ENCODE measurements at places on chromosomes 5 and 9. TPM values are rescaled to one million over a fixed set of nuclear protein-coding genes. Genes with fewer than 3 reads are reported as not detected.

Gene GSN
- 52.3 TPM for total RNA-seq

Gene PHF24
- 0.35 TPM for total RNA-seq

DNA sequence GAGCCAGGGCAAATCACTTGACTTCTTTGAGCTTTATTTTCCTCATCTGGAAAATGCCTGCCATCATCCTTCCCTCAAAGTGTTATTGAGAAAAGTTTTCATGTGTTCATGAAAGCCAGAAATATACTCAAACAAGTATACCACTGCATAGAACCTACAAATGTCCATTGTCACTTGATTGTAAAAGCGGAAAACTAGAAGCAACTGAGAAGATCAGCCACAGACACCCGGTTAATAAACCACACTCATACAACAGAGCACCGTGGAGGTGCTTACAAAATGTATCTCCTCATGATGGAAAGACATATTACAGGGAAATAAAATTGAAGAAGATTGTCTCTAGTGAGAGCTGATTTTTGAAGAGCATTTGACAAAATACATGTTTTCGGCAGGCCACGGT lies 117.2 kb upstream of the MSX2 start:
- H3K4me1 ChIP-seq, result no peaks in the 10 kb centered on the region
- no peaks in the 10 kb centered on the region for H3K36me3 ChIP-seq
- no peak for DNase-seq
- no peak overlapping the region for H3K27ac ChIP-seq

DNA sequence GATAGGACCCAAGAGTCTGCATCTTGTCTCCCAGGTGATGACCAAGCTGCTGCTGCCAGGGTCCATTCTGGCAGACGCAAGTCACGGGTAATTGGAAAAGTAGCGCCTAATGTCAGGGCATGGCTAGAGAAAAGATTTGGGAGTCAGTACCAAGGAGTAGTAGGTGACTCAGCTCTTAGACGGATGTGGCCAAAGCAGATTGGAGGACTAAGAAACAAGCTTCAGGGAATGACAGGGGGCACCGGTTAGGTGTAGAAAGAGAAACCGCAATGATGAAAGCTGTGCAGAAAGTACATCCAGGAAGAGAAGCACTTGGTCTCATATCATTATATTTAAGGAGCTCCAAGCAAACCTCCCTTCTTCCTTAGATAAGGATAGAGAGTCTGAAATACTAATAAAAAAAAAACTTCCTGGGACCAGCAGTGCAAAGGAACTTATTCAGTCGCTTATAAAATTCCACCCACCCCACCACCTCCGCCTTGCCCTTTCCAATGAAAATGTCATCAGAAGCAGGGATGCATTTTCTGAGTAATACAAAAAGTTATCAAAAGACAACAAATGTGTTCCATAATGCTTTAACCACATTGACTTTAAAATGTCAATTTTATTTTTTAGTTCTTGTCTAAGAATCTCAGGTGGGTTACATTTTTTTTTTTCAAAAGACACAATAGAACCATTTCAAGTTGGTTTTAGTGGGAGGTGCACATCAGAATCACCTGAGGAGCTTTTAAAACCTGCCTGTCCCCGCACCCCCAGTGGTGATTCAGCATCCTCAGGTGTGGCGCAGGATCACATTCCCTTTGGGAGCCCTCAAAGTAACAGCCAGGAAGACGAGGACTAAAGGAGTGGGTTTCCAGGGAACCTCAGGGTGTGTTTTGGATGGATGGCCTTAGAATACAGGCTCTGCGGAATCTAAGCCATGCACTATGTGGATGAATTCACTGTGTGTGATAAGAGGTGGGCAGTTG lies 31.2 kb downstream of the PTPN3 start:
- no peaks in the 10 kb centered on the region for H3K27me3 ChIP-seq
- no peak for DNase-seq
- no peak overlapping the region for H3K4me3 ChIP-seq
- no peaks in the 10 kb centered on the region for H3K36me3 ChIP-seq
- H3K4me1 ChIP-seq, result no peaks in the 10 kb centered on the region
- no peak overlapping the region for H3K27ac ChIP-seq

DNA sequence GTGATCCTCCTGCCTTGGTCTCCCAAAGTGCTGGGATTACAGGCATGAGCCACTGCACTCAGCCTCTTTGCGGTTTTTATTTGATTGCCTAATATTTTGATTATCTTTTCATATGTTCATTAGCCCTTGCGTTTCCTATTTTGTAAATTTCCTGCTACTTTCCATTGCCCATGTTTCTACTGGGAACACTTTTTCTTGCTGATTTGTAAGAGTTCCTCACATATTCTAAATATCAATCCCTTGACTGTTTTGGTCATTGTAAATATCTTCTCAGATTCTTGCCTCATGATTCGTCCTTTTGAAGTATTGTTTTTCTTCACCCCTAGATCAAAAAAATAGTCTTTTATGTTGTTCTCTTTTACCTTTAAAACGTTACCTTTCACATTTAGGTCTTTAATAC lies 37.9 kb upstream of the TTC1 start:
- no peaks in the 10 kb centered on the region for H3K36me3 ChIP-seq
- H3K4me3 ChIP-seq, result no peak overlapping the region
- H3K27me3 ChIP-seq, result peaks cover 37% of the 10 kb centered on the region
- peaks cover 1% of the 10 kb centered on the region for H3K4me1 ChIP-seq
- DNase-seq, result no peak

- no peak overlapping the region for H3K27ac ChIP-seq
- no peaks in the 10 kb centered on the region for H3K4me1 ChIP-seq
Measured at GRCh38 chr5:64629841-64630240, 60.5 kb upstream of the SHISAL2B start.

- no peak for DNase-seq
- H3K4me1 ChIP-seq, result no peaks in the 10 kb centered on the region
- peaks cover 16% of the 10 kb centered on the region for H3K36me3 ChIP-seq
- H3K27me3 ChIP-seq, result no peaks in the 10 kb centered on the region
- no peak overlapping the region for H3K27ac ChIP-seq
Measured at GRCh38 chr5:6659941-6660684, 26.9 kb downstream of the SRD5A1 start.

DNA sequence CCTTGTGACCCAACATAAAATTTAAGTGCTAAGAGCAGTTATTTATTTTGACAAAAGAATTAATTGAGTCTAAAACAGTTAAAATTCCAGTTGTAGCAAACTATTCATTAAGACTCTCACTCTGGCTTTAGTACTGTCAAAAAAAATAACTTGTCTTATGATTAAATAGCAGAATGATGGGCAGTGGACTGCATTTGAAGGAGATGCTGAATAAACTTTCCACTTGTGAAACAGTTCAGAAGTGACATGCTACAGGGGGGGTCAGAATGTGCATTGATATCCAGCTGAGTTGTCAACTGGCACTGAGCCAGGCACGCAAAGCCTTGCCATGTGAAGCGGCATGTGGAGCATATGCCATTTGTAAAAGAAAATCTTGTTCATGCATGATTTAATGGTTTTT lies 76.0 kb downstream of the FCHO2 start:
- H3K27ac ChIP-seq, result no peak overlapping the region
- H3K4me3 ChIP-seq, result no peak overlapping the region
- H3K27me3 ChIP-seq, result no peaks in the 10 kb centered on the region
- H3K36me3 ChIP-seq, result no peaks in the 10 kb centered on the region
- H3K4me1 ChIP-seq, result peaks cover 6% of the 10 kb centered on the region
- no peak for DNase-seq

GRCh38 chr5:172648013-172648381 lies 6.9 kb downstream of the NEURL1B start:
- H3K36me3 ChIP-seq, result no peaks in the 10 kb centered on the region
- no peak overlapping the region for H3K27ac ChIP-seq
- H3K27me3 ChIP-seq, result peaks cover 2% of the 10 kb centered on the region
- no peak for DNase-seq
- peaks cover 4% of the 10 kb centered on the region for H3K4me1 ChIP-seq
- no peak overlapping the region for H3K4me3 ChIP-seq
